Activated CD4-positive, alpha-beta T cell treated with anti-CD3 and anti-CD28 coated beads, Interleukin-2, amount 50 U/mL, for 4 hours (primary cell): ENCODE measurements at places on chromosomes 4 and X.

DNA sequence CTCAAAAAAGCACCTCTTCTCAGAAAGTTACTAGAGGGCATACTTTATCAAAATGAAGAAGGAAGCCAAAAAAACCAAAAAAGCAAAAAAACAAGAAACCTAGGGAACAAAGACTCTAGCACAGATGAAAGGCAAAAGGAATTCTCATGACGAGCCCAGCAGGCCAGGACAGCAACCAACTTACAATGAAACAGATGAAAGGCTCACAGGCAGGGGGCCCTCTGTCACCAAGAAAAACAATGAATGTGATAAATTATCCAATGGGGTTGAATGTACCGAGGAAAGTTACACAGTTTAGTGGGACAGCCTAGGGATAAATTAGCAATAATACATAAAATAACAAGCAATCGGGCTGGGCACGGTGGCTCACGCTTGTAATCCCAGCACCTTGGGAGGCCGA is 79.0 kb downstream of the GPR82 start:
- DNase-seq = no peak

DNA sequence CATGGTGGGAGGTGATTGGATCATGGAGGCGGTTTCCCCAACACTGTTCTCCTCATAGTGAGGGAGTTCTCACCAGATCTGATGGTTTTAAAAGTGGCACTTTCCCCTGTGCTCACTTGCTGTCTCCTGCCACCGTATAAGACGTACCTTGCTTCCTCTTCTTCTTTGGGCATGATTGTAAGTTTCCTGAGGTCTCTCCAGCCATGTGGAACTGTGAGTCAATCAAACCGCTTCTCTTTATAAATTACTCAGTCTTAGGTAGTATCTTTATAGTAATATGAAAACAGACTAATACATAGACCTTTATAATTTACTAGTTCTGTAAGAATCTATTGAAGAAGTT is 82.5 kb upstream of the PITX2 start:
- DNase-seq = no peak

- DNase-seq = no peak
Observed at GRCh38 chrX:37989304-37989703, 17.0 kb upstream of the SYTL5 start.

GRCh38 chrX:9352694-9353411 is 112.0 kb upstream of the TBL1X start:
- no peak for DNase-seq

- no peak for DNase-seq
Observed at GRCh38 chr4:128483816-128484215, 196.2 kb upstream of the PGRMC2 start.

- no peak for DNase-seq
Observed at GRCh38 chr4:150080337-150080736, 2.1 kb downstream of the DCLK2 start.

- no peak for DNase-seq
Observed at GRCh38 chr4:11507920-11508319, 79.2 kb upstream of the HS3ST1 start.

- no peak for DNase-seq
Observed at GRCh38 chr4:4866124-4866865, 6.8 kb downstream of the MSX1 start.

DNA sequence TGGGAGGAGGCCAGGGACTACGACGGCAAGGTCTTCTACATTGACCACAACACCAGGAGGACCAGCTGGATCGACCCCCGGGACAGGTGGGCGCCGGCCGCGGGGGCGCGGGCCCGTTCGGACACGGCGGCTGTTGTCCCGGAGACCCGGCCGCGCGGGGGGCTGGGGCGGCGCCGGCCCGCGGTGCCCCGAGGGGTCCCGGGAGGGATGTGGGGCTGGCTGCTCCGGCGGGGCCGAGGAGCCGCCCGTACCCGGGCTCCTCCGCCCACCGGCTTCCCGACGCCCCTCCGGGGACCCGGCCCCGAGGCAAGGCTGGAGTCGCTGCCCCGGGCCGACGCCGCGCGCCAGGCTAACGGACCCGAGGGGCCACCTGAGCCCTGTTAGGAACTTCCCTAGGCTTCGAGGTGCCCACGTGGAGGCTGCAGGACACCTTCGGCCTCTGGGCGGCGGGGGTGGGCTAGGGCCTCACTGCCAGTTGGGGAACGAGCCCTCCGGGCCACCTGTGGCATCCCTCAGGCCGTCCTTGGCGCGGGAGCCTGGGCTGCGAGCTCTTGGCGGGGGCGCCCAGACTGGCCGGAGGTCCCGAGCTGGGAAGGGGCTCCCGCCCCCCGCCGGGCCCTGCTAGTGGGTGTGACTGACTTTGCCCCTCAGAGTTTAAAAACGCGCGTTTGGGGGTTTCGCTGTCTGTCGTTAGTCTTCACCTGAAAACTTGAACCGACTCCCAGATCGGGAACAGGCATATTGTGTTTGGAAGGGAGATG is 660 bp downstream of the WWC2 start:
- DNase-seq = peak; percentile 1
